ENCODE measurements at places on chromosomes 7 and 10. TPM values are rescaled to one million over a fixed set of nuclear protein-coding genes. Genes with fewer than 3 reads are reported as not detected.
A peak's percentile ranks its signal among the peaks of the same experiment; 100 is the strongest.

GRCh38 chr7:73582664-73583202, 4.4 kb upstream of the TBL2 start:
- no peak for DNase-seq

DNA sequence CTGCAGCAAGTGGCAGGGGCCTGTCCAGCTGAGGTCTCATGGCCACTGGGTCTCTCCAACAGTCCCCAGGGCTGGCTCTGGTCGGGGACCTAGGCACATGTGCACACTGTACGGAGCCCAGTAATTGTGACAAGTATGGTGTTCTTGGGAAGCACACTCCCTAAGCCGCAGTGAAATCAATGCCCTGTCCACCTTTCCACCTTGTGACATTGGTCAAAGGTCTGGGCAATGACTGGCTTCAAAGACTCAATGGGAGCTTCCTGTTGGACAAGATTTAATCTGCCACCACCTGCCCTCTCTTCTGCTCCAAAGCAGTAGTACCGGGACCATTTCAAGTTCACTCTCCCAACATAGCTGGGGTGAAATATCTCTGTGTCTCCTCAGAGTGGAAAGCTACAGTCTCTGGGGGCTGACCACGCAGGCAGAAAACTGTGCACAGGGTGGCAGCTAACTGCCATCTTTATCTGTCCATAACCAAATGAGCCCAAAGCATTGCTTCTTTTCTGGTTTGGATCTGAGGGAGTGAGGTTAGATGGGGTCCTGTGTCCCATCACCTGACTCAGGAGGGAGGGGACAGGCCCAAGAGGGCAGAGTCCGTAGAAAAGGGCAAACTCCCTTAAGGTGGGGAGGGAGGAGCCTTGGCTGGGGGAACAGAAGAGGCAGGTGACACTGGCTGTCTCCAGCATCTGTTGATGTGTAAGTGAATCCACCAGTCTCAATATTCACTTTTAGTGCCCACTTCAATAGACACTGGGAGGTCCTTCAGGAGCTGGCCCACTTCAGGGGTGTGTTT, 307.7 kb downstream of the TNS3 start:
- DNase-seq, result no peak

DNA sequence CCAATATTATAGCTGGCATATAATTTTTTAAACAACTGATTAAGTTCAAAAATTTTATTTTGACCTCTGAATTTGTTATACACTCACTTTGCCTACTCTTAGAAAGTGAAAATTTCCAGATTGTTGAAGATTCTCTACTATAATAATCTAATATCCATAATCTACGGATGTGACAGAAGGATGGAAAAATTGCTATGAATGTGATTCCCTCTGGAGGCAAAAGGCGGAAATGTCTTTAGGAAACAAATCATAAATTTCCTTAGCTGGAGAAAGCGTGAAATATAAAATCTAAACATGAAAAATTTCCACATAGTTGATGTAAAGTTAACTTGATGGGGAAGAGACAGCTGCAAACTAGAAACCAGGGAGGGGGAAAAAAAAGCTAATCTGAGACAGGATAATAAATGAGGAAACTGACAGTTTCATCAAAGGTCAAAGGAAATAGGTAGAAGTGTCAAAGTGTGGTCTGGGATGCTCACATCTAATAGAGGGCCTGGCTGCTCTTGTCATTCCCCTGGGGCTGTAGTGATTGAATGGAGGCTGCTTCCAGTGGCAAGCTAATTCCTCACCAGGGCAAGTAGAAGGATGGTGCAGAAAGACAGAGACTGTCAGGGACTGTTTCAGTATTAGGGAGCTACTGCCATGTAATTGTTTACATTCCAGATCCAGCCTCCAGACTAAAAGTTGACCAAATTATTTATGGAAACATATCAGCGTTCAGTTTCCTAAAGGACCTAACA, 264.5 kb downstream of the SDHAF3 start:
- DNase-seq, result no peak

DNA sequence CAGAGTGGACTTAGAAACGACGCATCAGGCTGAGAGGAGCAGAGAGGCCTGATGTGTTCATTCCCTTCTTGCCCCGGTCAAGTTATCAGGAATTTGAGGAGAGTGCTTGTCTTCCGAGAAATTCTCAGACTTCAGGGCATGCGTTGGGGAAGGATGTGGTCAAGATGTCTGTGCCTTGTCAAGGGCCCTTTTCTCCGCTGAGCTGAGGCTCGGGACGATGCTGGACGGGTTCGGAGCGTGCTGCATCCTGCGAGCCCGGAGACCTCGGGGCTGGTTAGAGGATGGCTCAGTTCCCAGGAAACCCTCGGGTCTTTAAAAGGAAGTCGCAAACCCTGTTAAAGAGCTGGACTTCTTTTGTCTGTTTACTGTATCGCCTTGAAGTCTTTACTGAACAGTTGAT, 325.4 kb downstream of the ADARB2 start:
- DNase-seq, result no peak

GRCh38 chr7:132437730-132438129, 138.5 kb downstream of the PLXNA4 start:
- DNase-seq, result no peak

DNA sequence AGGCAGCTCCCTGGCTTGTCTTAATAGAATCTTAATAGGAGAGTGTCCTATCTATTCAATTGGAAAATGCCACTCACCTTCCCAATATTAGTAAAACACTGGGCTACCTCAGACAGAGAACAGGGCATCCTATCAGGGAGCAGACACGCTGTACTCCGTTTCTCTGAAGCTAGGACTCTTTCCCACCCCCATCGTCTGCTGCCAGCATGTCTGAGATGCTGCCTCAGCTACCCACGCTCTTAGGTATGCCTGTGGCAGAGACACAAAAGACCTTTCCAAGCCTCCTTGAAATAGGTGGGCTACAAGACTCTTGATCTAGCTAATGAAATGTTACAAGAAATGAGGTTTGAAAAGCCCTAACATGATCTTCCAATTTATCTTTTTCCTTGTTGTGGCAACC, 2.5 kb upstream of the LRIT2 start:
- no peak for DNase-seq

DNA sequence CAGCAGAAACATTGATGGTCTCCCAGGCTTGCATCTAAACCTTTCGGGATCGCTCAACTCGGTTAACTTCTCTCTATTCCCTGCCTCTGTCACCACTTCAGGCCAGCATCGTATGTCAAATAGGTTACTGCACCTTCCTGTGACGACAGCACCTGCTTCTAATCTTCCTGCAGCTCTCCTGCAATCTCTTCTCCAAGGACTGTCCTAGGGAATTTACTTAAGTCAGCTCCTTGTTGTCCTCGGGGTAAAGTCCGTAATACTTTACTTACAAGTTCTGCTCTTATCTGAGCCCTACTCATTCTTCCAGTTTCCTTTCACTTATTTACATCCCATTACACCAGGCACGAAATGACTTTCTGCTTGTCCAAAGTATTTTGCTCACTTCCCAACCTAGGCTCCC, 372.7 kb upstream of the AKR1E2 start:
- DNase-seq, result no peak

DNA sequence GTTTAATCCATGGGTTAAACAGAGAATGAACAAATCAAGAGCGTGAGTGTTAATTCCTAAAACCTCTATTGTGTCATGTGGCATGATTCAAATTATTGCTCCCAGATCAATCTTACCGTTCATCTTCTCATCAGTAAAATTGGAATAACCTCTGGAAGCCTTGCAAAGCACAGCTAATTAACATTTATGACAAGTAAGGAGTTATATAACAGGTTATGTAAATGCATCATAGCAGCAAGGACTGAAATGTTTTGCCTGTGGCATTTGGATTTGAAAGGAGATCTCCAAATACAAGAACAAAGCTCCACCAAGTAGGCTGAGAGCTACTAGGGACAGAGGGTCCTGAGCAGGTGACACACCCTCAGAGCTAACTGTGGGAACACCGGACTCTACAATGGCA, 502.9 kb upstream of the CELF2 start:
- no peak for DNase-seq

- no peak for DNase-seq
Observed at GRCh38 chr10:27072436-27073114, 27.7 kb downstream of the ANKRD26 start.

DNA sequence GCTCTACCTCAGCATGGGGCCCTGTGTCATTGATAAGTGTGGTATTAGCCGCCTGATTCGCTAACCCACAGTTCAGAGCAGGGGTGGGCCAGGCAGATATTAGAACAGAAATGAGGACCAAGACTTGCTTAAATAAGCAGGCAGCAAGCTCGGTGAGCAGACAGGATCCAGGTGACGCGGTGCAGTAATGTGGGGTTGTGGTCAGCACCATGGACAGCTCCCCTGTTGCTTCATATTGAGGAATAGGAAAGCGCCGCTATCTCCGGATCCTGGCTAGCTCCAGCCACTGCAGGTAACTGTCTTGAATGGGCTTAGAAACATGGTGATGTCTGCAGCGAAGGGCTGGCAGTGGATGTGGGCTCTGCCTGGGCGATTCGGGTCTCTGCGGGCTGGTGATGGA, 51.3 kb upstream of the GPR26 start:
- DNase-seq, result peak; percentile 70

DNA sequence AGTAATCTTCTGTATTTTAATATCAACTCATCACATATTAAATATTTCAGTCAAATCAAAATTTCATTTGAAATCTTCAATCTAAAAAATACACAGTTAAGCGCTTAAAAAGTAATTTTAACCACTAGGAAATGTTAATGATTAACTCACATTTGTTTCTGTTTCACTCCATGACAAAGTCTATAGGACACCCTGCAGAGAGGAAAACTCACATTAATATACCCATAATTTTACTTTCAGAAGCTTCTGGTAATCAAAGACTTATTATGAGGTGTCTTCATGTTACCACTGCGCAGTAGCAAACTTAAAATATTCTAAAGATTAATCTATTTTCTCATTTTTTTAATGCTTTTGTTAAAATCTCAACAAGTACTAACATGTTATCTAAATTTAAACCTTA, 41.0 kb upstream of the ZNF518A start:
- DNase-seq, result no peak

- DNase-seq, result no peak
Observed at GRCh38 chr7:50358041-50358705, 53.7 kb downstream of the IKZF1 start.

- no peak for DNase-seq
Observed at GRCh38 chr7:134431815-134432214, 27.1 kb downstream of the AKR1B1 start.

Gene SH2D4B
- total RNA-seq, result not detected

Gene OR6B1
- total RNA-seq, result not detected

Gene MMRN2
- 62.1 TPM for total RNA-seq

Gene PGAM1
- 344 TPM for total RNA-seq

Gene FEZF1
- total RNA-seq, result not detected

Gene GIMAP4
- total RNA-seq, result 30.2 TPM

Gene ITPRID1
- not detected for total RNA-seq

Gene SPDYE8
- total RNA-seq, result not detected

Gene CARD11
- total RNA-seq, result 1.3 TPM

Gene ABCA13
- 0.05 TPM for total RNA-seq

Gene CYP3A4
- total RNA-seq, result 0.34 TPM

Gene SAMD9L
- 5.9 TPM for total RNA-seq

Gene SRGN
- total RNA-seq, result 121 TPM

Gene GPR85
- total RNA-seq, result 2.4 TPM

Gene OR9A2
- not detected for total RNA-seq

Gene ATP6V0A4
- not detected for total RNA-seq

Gene ECHDC3
- total RNA-seq, result 55.7 TPM
